NT2/D1 (cell line): ENCODE measurements at places on chromosomes 7 and 10.
A peak's percentile ranks its signal among the peaks of the same experiment; 100 is the strongest.

- DNase-seq = no peak
Measured at GRCh38 chr7:78862411-78862900, 591.0 kb downstream of the MAGI2 start.

DNA sequence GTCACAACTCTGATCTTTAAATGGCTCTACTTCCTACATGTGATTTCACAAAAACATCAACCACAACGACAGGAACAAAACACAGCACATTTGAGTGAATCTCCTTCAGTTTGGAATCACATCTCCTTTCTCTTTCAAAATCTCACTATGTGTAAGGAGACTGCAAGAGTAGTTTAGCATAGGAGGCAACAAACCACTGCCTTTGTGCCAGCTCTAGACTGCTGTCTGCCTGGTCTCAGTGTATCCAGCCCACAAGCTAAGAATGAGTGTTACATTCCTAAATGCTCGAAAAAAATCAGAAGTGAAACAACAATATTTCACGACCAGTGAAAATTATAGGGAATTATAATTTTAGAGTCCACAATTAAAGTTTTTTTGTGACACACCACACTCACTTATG is 217.0 kb upstream of the STEAP4 start:
- DNase-seq = no peak

GRCh38 chr10:65335311-65335710 is 1590.5 kb upstream of the LRRTM3 start:
- DNase-seq = no peak

- no peak for DNase-seq
Measured at GRCh38 chr7:159118197-159118595, 26.5 kb downstream of the VIPR2 start.

GRCh38 chr7:111175908-111176441 is 85.0 kb downstream of the LRRN3 start:
- DNase-seq = no peak

DNA sequence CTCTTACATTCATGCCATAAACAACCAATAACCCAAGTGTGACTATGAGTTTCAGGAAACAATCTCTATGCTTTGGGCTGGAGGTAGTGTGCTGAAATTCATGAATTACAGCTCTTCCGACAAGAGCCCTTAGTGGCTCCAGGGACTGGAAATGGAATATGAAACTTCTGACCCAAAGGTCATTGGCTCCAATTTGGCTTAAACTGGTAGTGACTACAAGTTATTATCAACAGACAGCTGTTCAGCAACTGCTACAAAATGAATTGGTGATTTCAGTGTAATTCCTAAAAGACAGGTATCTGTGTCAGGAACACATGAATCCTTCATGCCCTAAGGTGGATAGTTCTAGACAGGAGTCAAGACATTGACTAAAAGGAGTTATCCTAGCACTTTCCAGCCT is 745.4 kb downstream of the PHTF2 start:
- no peak for DNase-seq

DNA sequence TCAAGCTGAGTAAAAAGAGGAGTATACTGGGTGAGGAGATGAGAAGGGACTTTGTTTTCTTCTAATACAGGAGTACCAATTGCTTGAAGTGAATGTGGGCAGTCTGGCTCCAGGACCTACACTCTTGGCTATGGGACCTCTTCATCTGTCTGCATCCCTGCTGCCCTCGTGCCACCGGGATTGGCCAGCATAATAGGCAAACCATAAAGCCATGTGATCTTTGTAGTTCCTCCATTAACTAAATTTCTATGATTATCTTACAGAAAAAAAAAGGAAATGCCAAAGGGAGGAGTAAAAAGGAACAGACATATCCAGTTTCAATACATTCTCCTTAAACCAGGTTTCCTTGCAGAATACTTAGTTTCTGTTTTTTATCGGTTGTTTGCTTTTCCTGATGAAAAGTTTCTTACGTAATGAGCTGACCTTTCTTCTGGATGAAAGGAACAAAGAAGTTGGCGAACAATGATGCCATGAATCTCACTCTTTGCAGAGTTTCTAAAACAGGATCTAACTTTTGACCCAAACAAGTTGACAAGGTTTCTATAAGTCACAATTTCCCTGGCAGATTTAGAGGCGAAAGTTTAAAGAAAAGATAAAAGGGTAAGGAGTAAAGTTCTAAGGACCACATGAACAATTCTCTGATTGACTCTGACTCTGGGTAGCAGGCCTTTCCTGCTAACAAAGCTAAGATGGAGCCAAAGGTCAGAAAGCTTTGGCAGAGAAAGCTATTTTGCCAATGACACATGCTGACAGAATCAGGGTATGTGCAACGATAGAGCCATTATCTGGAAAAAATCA is 54.1 kb downstream of the LAMB1 start:
- DNase-seq = no peak

DNA sequence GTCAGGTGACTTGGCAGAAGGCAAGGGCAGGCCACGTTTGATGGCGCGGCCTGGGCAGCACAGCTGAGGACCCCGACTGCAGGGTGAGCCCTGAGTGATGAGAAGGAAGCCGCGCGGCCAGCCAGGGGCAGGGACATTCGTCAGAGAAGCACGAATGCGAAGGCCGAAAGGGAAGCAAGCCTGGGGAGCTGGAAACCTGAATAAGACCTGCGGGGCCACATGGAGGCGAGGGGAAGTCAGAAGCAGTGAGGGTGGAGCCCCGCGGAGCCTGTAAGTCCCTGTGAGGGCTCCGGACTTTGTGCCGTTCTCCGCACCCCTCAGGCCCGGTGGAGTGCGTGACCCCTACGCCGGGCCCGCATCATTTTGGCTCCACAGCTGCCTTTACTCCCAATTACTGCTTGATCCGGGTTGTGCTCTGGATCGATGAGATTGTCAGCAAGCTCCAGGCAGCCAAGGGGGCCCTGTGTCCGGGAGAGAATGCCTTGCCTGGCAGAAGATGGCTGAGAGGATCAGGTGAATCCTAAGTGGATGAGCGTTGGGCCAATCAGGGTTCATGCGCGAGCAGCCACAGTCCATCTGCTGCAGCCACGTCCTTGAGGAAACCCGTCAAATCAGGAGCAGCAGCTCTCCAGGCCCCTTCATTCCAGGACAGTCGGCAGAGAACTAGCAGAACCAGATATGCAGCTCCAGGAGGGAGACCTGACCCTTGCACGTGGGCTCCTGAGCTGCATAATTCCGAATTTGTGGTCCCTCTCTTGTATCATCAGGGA is 293.3 kb upstream of the SHH start:
- no peak for DNase-seq

GRCh38 chr10:30639946-30640786 is 10.6 kb upstream of the LYZL2 start:
- peak; percentile 35 for DNase-seq

- DNase-seq = peak; percentile 33
Measured at GRCh38 chr10:6416892-6417512, 163.1 kb downstream of the PRKCQ start.

GRCh38 chr7:8146788-8147413 is 115.1 kb downstream of the ICA1 start:
- peak; percentile 76 for DNase-seq

GRCh38 chr7:12350971-12351370 is 52.7 kb downstream of the VWDE start:
- DNase-seq = no peak

- DNase-seq = no peak
Measured at GRCh38 chr10:72274730-72275350, 1.1 kb downstream of the DDIT4 start.

DNA sequence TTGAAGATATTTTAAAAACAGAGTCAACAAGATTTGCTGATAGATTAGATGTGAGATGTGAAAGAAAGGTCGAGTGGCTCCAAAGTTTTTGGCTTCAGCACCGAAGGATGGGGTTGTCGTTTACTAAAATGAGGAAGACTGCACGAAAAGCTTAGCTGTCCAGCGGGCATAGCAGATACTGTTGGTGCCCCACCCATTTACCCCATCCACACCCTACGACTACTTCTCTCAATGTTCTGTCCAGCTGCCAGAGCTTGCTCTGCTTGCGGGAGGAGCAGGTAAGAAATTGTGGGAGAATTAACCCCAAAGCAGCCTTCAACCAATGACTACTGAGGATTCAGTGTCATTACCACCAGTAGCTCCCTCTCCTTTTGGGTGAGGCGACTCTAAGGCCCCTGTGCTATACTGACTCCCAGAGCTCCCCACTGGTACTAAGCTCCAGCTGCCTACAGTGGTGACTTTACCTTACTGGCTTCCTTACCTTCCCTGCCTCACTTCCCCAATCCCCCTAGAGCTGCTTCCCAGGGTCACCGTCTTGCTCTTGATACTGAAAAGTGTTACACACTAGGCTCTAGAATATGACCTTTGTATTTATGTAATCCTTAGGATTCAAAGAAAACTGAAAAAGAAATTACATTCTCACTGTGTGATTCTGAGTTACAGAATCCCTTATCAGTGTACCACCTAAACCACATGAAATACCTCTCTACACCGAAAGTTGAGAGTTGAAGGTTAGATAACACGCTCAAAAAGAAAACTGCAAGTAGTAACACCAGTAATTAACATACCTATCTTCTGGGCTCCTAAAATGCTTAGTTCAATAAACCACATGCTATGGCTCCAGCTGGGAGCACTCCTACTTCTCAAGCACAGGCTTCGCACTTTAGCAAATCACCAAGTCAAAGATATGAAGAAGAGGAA is 22.3 kb downstream of the CACUL1 start:
- no peak for DNase-seq

DNA sequence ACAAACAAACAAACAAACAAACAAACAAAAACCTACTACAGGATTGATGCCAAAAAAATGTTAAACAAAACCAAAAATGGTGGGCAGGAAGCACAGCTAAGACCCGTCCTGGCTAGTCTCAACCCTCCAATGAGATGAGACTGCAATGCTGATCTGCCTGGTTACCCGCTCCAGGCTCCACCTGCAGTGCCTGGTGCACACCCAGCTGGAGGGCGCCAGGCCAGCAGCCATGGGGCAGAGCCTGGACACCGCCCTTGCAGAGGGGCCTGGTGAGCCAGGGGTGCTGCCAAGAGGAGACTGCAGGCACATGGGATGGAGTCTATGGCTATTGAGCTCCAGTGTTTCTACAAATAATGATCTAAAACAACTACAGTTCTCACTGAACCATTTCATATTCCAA is 107.0 kb downstream of the LARP4B start:
- DNase-seq = no peak

DNA sequence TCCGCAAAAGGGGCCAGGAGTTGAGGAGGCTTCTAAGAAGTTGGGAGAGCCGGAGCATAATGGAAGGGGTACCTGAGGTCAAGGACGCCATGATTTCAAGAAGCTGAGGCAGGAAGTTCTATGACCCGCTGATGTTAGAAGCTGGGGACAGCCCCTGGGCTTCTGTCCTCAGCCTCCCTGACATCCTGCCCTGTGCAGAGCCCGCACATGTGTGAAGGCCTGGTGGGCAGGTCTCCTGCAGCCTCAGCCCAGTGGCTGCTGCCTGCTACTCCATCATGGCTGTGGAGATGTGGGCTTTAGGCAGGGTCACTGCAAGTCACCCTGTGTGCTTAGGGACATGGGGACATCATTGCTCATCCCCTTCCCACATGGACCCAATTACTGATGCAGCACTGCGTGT is 53.8 kb upstream of the PCBD1 start:
- DNase-seq = no peak

DNA sequence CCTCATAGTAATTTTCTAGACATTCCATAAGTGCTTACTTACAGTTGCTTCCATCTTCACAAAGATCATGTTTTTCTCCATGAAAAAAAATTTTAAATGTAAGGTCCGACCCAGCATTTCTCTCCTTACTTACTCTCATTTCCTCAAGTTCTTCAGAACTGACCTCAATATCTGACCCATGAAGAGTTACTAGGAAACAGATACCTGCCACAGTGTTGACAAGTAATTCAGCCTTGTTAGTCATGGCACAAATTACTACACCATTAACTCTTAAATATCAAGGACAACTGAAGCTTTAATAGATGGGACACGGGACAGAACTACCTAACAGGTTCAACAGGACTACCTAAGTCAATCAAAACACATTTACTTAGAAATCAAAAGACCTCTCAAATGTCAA is 316.2 kb downstream of the POM121L12 start:
- no peak for DNase-seq

GRCh38 chr10:132133005-132133404 is 53.7 kb upstream of the DPYSL4 start:
- DNase-seq = no peak

DNA sequence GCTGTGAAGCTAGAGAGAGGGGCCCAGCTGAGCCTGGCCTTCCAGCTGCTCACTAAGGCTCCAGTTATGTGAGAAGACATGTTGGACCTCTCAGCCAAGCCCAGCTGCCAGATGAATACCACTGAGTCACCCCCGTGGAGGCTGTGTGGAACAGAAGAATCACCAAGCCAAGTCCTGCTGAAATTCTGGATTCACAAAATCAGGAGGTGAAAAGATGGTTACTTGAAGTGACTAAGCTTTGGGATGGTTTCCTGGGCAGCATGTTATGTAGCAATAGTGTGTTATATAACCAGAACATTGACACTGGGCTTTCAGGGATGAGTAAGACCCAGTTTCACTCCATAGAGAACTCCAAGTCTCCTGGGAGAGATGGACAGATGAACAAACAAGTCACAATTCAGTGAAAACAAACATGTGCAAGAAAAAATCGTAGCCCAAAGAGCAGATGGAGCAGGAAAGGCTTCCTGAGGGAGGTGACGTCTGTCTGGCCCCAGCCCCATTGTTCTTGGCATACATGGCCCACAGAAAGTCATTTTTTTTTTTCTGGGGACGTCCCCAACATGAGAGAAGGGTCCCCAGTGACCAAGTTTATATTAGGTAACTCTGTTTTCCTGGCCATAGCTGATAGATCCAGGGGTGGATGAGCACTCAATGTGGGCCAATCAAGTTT is 64.1 kb upstream of the PDZD8 start:
- DNase-seq = no peak

DNA sequence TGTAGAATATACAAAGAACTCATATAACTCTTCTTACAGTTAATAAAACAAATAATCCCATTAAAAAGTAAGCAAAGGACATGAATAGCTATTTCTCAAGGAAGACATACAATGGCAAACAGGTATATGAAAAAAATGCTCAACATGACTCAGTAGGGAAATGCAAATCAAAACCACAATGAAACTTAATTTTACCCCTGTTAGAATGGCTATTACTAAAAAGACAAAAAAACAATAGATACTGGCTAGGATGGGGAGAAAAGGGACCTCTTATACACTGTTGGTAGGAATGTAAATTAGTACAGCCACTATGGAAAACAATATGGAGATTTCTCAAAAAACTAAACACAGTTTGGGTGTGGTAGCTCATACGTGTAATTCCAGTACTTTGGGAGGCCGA is 37.8 kb downstream of the HERPUD2 start:
- DNase-seq = no peak

- DNase-seq = no peak
Measured at GRCh38 chr7:73338321-73338720, 10.4 kb downstream of the FKBP6 start.

DNA sequence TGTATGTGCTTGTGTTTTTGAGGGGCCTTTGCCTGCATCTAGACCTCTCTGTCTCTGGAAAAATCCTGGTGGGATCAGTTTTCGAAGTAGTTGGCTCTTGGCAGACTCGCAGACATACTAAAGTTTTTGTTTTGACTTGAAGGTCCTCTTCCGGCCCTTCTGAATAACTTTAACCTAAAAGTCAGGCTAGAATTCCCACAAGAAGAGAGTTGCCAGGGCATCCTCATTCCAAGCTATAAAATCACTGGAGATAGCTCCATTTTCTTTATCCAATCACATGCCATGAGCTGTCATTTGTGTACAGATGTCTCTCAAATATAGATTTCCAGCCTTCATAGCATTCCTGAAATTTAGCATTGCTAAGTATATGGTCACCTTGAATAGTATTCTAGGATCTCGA is 967.8 kb downstream of the LRMDA start:
- no peak for DNase-seq

- no peak for DNase-seq
Measured at GRCh38 chr10:83372646-83373045, 766.7 kb upstream of the GHITM start.
